ENCODE measurements at places on chromosomes 12 and 14.

GRCh38 chr12:107339487-107339886 is 246.1 kb upstream of the CRY1 start:
- DNase-seq = no peak

DNA sequence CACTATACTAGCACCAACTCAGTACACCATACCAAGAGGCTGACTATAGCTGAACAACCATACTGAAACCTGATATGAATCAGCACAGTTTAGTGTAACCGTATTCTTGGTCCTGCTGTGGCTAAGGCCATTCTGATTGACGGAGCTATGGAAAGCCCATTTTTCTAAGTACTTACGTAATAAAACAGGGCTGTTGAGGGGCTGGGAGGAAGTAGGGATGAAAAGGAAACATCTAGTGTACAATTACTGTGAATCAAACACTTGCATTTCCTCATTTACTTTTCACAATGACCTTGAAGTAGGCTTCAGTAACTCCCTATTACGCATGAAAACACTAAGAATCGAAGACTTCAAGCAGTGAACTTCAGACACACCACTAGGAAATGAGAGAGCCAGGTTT is 198.2 kb downstream of the BTG1 start:
- DNase-seq = no peak

- DNase-seq = no peak
These were observed 260.1 kb upstream of the OR4E1 start for GRCh38 chr14:21933681-21934080.

GRCh38 chr12:6345319-6346091 is 3.6 kb upstream of the TNFRSF1A start:
- DNase-seq = peak; percentile 98

- DNase-seq = no peak
These were observed 167.2 kb downstream of the CAPZA3 start for GRCh38 chr12:18905134-18905533.

DNA sequence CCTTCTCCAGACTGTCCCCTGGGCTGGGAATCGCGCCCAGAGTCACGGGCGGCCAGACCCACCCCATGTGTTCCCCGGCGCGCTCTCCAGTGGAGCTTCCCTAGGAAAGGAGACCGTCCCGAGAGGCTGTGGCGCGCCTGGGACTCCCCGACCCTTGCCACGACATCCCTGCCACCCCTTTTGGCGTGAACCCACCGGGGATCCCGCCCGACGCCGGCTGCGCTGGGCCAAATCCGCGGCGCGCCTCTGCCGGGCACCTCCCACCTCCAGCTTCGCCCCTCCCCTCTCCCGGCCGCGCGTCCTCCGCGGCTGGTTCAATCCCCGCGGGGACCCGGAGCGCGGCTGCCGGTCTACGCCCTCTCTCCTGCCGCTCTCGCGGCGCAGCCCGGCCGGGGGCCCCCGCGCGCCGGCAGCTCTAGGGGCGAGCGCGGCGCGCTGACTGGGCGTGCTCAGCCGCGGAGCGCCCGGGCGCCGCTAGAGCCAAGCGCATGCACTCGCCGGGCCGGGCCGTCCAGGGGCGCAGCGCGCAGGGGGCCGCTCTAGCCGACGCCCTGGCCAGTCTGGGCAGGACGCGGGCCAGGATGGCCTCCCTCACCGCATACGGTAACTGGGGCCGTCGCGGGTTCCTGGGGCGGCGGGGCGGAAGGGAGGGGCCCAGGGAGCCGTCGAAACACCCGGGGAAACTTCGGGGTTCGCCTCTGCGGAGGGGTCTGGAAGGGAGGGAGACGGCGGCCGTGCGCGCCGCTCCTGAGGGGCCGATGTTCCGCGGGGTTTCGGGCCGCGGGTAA is 77.4 kb upstream of the ANO4 start:
- DNase-seq = peak; percentile 15

DNA sequence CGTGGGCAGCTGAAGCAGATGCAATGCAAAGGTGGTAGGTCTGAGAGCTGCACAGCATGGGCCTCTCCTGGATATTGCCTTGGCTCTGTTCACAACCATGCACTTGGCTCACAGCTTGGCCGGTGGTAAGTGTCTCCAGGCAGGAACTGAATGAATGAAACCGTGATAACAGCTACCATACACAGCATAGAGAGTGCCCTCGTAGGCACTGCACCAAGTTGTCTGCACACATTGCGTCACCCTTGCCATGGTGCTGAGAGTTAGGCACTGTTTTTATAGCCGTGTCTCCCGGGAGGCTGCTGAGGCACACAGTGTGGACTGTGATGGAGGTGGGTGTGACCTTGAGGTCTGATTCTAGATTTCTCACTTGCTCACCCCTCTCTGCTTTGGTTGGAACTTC is 157.6 kb upstream of the VASH1 start:
- no peak for DNase-seq

DNA sequence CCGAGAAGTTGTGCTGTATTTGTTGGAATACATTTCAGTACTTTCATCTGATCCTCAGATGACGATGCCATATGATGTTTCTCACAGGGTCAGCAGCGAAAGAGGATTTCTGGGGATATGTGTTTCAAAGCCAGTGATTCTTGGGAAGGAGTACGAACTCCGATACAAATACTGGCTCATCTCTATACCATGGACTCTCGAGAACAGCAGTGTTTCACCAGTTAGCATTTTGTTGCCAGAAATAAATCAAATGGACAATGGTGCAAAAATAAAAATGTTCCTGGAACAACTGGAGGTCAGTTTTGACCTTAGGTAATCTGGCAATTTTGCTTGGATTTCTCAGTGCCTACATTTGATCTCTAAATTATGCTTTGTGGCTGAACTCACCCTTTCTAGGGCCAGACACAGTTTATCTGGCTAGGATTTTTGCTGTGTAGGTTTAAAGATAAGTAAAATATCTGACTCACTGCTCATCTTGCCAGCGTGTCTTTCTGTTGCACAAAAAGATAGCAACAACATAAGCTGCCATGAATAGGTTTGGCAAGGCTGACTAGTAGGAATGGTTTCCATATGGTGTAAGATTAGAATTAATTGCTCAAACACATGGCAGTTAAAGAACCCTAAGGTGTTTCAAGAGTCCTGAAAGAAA is 11.0 kb upstream of the MGP start:
- peak; percentile 57 for DNase-seq

- DNase-seq = no peak
These were observed 70.6 kb downstream of the SETD3 start for GRCh38 chr14:99410019-99410418.

- no peak for DNase-seq
These were observed 267.3 kb downstream of the SNAPC1 start for GRCh38 chr14:62029569-62029924.

GRCh38 chr14:28436821-28437220 is 329.8 kb upstream of the FOXG1 start:
- no peak for DNase-seq

- no peak for DNase-seq
These were observed 102.5 kb upstream of the PRICKLE1 start for GRCh38 chr12:42691991-42692557.

DNA sequence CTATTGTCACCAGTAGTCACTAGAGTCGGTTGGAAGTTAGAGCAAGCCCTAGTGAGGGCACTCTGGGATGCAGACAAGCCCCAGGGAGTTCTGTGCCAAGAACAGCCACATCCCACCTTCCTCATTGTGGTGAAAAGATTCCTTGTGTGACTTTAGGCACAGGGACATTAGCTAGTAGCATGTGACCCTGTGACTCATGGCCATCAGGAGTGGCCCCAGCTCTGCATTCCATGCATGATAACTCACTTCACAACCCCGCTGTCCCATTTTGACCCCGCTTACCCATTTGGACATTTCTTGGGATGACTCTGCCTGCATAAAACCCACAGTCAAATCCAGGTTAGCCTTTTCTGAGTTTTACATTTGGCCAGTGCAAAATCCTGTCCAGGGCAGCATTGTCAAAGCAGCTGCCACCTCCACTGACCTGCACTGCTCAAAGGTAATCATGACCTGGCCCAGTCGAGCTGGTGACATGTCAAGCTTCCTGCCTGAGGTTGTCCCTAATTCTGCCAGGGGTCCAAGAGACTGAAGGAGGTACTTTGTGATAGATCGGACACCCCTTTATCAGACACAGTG is 430.5 kb downstream of the DPF3 start:
- DNase-seq = peak; percentile 71

- DNase-seq = peak; percentile 4
These were observed 25.3 kb downstream of the CLEC2A start for GRCh38 chr12:9906873-9907272.
